ENCODE measurements at places on chromosomes 6 and 20. TPM values are rescaled to one million over a fixed set of nuclear protein-coding genes. Genes with fewer than 3 reads are reported as not detected.

DNA sequence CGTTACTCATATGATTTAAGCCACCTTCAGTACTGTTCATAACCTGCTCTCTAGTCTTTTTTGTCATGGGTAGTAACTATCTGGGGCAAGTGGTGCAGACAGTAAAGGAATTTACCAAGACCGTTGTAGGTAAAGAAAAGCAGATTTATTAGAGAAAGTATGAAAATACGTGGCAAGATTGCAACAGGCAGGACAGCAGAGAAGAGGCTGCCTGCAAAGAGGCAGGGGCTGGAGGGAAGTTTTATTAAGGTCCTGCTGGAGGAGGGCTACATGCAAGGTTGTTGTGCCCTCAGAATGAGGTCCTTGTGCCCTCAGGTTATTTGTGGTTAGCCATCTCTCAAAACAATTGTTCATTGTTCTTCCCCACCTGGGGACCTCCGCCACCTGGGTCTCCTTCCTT, 444.3 kb downstream of the BCKDHB start:
- H3K4me1 ChIP-seq = peaks cover 34% of the 10 kb centered on the region
- no peaks in the 10 kb centered on the region for H3K36me3 ChIP-seq
- no peak overlapping the region for H3K4me3 ChIP-seq
- H3K27ac ChIP-seq = no peak overlapping the region
- no peak for DNase-seq

GRCh38 chr20:38806855-38807655, 1.6 kb downstream of the PPP1R16B start:
- peaks cover 24% of the 10 kb centered on the region for H3K27me3 ChIP-seq
- no peaks in the 10 kb centered on the region for H3K4me1 ChIP-seq
- H3K27ac ChIP-seq = no peak overlapping the region
- DNase-seq = no peak

GRCh38 chr6:10000551-10000950, 414.3 kb downstream of the TFAP2A start:
- no peaks in the 10 kb centered on the region for H3K36me3 ChIP-seq
- DNase-seq = peak; percentile 54
- no peak overlapping the region for H3K27ac ChIP-seq
- no peaks in the 10 kb centered on the region for H3K27me3 ChIP-seq
- no peak overlapping the region for H3K4me3 ChIP-seq
- no peaks in the 10 kb centered on the region for H3K4me1 ChIP-seq

GRCh38 chr6:76134651-76135050, 62.2 kb upstream of the IMPG1 start:
- no peak for DNase-seq
- H3K27ac ChIP-seq = no peak overlapping the region
- no peaks in the 10 kb centered on the region for H3K4me1 ChIP-seq

DNA sequence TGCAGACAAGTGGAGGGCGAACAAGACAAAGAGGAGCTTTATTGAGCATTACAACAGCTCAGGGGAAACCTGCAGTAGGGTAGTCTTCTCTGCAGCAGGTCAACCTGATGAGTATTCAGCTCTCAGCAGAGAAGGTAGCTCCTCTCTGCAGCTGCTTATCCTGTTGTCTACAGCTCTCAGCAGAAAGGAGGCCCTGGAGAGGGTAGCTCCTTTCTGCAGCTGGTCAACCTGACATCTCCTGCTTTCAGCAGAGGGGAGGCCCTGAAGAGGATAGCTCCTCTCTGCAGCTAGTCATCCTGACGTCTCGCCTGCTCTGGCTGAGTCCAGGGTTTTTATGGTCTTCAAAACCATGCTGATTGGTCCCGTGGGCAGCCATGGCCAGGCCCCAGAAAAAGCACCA, 113.6 kb downstream of the CD24 start:
- H3K36me3 ChIP-seq = no peaks in the 10 kb centered on the region
- no peak for DNase-seq
- no peaks in the 10 kb centered on the region for H3K27me3 ChIP-seq
- H3K27ac ChIP-seq = no peak overlapping the region
- no peak overlapping the region for H3K4me3 ChIP-seq
- H3K4me1 ChIP-seq = peaks cover 15% of the 10 kb centered on the region

- H3K27ac ChIP-seq = peak overlapping the region; percentile 92
- H3K4me3 ChIP-seq = peak overlapping the region; percentile 91
- H3K4me1 ChIP-seq = peaks cover 39% of the 10 kb centered on the region
- no peak for DNase-seq
- H3K27me3 ChIP-seq = no peaks in the 10 kb centered on the region
- H3K36me3 ChIP-seq = peaks cover 57% of the 10 kb centered on the region
Measured at GRCh38 chr20:63214514-63214913, 1.4 kb downstream of the YTHDF1 start.

- DNase-seq = no peak
- no peaks in the 10 kb centered on the region for H3K36me3 ChIP-seq
- H3K27me3 ChIP-seq = peaks cover 16% of the 10 kb centered on the region
- no peak overlapping the region for H3K27ac ChIP-seq
Measured at GRCh38 chr6:62391358-62391757, 105.3 kb upstream of the KHDRBS2 start.

- H3K27ac ChIP-seq = no peak overlapping the region
- no peaks in the 10 kb centered on the region for H3K36me3 ChIP-seq
- no peaks in the 10 kb centered on the region for H3K27me3 ChIP-seq
- no peaks in the 10 kb centered on the region for H3K4me1 ChIP-seq
- no peak overlapping the region for H3K4me3 ChIP-seq
Measured at GRCh38 chr6:109834131-109834530, 143.0 kb downstream of the FIG4 start.

- no peak overlapping the region for H3K4me3 ChIP-seq
- H3K36me3 ChIP-seq = no peaks in the 10 kb centered on the region
- no peak for DNase-seq
Measured at GRCh38 chr6:40347571-40348011, 239.6 kb downstream of the LRFN2 start.

DNA sequence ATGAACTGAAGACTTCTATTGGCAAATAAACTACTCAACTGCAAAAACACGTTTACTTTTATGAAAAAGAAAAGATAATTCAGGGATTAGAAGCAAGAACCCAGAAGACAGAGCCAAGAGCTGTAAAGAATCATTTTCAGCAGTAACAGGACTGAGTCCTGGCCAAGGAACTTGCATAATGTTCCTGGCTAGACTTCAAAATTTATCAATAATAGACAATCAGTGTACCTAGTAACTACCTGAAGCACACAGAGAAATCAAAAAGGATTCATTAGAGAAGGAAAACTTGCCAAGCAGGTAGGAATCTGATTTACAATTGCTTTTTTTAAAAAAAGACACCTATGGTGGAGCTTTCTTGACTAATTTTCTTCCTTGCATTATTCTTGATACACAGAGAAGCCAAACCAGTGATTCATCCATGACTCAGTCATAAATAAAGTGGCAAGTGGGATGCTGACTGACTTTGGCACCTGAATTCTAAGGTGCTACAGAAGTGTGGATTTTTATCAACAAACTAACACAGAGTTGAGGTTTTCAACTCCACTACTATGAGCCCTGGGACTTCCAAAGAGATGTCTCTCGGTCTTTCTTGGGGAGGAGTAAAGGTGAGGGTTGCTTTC, 281.3 kb downstream of the BMP7 start:
- H3K4me1 ChIP-seq = peaks cover 8% of the 10 kb centered on the region
- peak; percentile 61 for DNase-seq
- peaks cover 10% of the 10 kb centered on the region for H3K27me3 ChIP-seq
- H3K36me3 ChIP-seq = no peaks in the 10 kb centered on the region
- no peak overlapping the region for H3K4me3 ChIP-seq

Gene SYCP2L
- not detected for total RNA-seq

Gene KCNK15
- total RNA-seq = 1.4 TPM

Gene RNF39
- 2.3 TPM for total RNA-seq

Gene OLIG3
- not detected for total RNA-seq

DNA sequence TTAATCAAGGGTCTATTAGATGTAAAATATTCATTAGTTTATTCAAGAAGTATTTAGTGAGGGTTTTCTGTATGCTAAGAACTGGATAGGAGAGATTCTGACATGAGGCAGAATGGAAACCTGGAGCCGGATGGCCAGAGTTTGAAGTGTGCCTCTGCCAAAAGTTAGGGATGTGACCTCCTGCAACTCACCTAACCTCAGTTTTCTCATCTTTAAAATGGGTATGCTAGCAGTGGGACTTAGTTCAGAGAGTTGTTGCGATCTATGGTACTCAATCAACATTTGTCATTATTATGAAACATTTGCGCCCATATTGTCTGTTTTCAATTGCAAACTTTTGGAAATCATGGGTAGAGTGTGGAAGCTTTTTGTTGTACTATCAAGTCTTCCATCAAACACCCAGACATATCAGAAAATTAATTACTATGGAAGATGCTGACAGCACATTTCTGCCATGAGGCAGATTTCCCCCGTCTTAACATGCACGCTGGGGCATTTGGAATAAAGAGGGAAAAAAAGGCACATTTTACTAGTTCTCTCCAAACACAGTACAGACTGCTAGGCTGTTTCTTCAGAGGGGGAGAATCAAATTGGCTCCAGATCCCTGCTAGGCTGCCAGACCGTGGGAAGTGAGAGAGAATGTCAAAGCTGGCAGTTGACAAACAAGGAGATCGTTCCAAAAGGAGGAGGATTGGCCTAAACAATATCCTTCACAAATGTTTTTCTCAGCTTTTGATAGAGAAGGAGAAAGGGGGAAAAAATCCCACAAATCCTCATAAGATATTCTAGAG, 205.3 kb upstream of the TSHZ2 start:
- no peaks in the 10 kb centered on the region for H3K4me1 ChIP-seq
- no peaks in the 10 kb centered on the region for H3K36me3 ChIP-seq
- DNase-seq = no peak
- no peaks in the 10 kb centered on the region for H3K27me3 ChIP-seq
- H3K27ac ChIP-seq = no peak overlapping the region
- no peak overlapping the region for H3K4me3 ChIP-seq

Gene KIF25
- total RNA-seq = not detected
